ENCODE measurements at places on chromosomes 1 and 21.

- no peak for DNase-seq
Observed at GRCh38 chr1:228226956-228227791, 19.3 kb downstream of the OBSCN start.

DNA sequence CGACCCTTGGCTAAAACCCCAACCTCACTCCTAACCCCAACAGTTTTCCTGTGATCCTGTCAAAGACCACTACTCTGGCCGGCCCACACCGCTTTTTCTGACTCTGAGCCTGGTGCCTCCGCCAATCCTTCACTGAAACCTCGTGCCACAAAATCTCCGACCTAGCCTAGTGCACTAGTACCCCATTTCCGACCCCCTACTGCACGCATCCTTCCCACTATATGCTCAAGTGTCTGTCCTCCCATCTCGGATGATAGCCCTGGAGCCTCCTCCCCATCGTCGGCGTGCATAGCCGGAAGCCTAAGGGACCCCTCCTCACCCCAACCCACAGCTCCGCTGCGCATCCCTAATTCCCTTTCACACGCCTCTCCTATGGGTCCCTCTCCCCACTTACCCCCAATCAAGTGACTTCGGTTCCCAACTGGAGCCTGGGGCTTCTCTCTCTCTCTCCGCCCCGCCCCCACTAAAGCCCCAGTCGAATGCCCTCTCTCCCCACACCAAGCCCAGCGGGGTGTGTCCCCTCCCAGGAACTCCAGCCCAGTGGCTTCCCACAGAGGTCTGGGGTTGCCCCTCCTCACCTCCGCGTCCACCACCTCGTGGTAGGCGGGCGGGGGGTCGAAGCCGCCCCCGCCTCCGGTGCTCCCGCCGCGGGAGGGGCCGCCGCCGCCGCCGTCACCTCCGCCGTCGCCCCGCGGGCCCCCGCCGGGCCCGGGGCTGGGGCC lies 791 bp downstream of the USP24 start:
- DNase-seq, result no peak

GRCh38 chr1:113905435-113905861 lies 322 bp downstream of the DCLRE1B start:
- DNase-seq, result no peak

GRCh38 chr21:42505090-42505726 lies 8.4 kb upstream of the SLC37A1 start:
- no peak for DNase-seq

GRCh38 chr1:229001467-229002011 lies 266.3 kb downstream of the RHOU start:
- no peak for DNase-seq

- no peak for DNase-seq
Observed at GRCh38 chr1:206661161-206661820, 23.4 kb upstream of the MAPKAPK2 start.

DNA sequence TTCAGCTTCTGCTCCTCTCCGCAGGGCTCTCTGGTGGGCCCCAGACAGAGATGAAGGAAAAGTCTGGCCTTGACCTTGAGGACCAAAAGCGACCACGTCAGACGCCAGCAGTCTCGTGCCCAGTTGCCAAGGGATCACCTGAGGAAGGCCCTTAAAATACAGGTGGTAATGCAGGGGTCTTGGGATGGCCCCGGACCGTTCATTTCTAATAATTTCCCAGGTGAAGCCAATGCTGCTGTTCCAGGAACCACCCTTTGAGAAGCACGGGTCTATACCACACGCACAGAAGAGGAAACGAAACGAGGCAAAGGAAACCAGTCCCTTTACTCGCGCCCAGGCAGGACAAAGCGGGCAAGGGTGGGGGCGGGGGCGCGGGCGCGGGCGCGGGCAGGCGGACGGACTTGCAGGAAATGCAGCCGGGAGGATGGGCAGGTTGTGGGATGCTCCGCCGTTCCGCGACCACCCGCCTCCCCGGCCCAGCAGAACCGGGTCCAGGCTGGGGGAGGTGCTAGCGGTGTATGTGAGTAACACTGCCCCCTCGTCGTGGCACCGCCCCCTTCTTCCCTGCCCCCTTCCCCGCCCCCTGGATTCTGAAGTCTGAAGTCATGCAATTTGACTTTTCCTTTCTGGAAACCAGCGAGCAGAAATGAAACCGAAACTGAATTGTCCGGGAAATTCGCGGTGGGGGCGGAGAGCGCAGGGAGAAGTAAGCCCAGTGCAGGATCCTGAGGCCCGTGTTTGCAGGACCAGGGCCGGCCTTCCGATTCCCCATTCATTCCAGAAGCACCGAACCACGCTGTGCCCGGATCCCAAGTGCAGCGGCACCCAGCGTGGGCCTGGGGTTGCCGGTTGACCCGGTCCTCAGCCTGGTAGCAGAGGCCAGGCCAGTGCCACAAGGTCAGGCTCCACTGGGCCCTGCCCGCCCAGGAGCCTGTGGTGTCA lies 5.8 kb upstream of the MX1 start:
- peak; percentile 45 for DNase-seq

- no peak for DNase-seq
Observed at GRCh38 chr1:236214761-236215160, 67.0 kb downstream of the ERO1B start.

DNA sequence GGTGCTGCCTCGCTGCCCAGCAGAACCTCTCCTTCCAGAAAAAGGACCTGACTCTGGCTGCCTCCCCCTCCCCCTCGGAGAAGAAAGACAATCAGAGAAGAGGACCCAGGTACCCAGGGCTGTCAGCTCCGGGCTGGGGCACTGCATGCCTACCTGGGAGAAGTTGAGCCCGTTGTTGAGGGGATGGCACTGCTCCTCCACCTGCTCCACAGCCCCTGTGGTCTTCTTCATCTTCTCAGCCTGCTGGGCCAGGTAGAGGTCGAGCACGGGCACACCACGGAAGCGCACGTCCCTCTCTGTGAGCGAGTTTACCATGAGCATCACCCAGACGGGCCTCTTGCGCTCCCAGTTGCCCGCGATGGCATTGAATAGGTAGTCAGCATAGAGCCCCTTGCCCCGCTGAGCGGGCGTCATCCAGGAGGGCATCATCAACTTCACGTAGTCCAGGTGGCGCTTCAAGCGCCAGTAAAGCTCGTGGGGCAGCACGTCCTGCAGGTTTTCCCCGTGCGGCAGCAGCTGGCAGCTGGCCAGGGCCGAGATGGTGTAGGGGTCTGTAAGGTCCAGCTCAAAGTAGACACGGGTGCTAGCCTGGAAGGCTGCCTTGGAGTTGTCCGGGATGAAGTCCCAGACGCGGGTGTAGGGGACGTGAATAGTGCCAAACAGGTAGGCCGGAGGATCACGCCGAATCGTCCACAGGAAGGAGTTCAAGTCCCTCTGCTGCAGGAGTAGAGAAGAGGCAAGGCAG lies 3.1 kb downstream of the TRABD2B start:
- DNase-seq, result no peak

DNA sequence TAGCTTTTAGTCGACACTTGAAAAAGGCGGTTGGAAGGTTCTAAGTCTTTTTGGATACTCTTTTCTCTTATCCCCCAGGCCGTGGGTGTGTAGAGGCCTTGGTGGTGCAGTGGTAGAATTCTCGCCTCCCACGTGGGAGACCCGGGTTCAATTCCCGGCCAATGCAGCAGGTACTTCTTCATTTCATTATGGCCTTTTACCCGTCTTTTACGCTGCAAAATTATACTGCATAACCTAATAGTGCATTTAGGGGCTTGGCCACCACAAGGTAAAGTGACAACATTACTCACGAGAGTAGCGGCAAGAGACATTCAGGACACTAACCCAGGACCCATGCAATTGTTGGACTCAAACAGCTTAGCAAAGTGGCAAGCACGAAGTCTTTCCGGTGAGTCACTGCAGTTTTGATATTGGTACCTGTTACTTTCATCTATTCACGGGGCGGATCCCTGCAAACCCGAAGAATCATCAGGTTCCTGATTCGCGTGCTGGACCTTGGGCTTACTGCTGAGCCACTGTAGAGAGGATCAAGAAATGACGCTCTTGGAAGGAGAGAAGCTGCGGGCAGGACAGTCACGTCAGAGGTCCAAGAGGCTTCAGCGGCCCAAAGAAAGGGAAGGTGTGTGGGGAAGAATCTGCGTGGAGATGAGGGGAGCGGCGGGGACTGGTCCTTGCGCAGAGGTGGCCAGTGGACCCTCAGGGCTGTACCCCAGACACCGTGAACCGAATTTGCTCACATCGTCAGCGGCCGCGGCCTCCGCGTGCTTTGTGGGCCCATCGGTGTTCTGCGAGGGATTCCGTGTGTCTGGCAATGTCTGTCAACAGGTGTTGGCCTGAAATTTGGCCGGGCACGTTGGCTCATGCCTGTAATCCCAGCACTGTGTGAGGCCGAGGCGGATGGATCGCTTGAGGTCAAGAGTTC lies 12.9 kb upstream of the RNU1-4 start:
- peak; percentile 86 for DNase-seq

DNA sequence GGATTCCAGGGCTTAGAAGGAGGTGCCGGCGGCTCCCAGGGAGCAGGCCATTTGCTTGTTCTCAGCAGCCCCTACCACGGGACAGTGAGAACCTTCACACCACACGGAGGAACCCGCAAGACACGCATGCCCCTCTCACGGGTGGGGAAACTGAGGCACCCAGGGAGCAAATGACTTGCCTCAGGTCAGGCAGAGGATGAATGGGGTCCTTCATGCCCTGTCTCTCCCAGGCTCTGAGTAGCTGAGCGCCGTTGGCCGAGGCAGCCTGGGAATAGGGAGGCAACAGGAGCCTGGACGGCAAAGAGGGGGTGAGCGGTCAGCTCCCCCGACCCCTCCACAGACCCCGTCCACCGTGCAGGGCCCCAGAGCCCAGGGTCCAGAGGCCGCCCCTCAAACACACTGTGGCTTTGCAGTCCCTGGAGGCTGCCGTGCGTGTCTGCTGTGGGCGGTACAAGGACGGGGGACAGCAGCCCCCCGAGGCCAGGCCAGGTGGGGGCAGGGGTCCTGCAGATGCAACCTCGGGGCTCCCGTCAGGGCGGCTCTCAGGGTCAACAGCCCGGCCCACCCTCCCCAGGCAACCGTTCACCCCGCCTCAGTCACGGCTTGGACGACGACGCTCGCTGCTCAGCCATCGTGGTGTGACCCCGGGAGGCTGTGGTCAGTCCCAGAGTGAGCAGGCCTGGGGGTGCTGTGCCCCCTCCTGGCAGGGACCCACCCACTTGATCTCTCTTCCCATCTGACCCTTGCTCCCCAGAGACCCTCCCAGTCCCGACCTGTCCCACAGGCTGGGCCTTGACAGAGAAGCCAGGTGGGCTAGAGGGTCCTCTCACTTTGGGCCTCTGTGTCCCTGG lies 15.8 kb upstream of the COL6A2 start:
- no peak for DNase-seq

DNA sequence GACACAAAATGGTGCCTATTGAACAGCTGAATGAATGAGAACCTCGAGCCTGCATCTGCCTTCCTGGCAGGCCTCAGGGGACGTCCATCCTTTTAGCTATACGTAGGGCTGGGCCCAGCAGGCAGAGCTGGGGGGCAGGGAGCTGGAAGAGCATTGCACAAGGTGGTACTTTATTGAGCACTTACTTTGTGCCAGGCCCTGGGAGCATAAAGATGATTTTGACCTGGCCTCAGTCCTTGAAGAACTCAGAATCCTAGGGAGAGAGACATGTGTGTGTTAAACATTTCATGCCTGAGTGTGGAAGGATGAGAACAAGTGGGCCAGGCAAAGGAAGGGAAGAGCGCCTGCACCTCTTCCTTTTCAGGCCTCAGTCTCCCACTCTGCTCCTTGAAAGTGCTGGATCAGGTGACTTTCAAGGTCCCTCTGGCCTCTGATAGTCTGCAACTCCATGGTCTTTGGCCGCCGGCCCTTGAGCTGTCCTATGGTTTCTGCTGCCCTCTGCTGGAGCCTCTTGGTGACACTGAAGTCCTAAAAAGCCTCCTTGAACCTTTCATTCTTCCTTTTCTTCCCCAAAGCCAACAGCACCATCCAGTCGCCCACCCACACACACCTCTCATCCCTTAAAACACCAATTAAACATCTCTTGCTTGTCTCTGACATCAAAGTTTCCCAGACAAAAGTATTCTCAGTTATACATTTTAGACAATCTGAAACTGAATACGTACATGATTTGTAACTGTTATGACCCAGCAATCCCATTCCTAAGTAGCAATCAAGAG lies 3.5 kb upstream of the PEAR1 start:
- peak; percentile 21 for DNase-seq

- DNase-seq, result no peak
Observed at GRCh38 chr1:192067360-192067759, 90.9 kb upstream of the RGS18 start.

- no peak for DNase-seq
Observed at GRCh38 chr1:223622132-223622842, 43.2 kb downstream of the CAPN8 start.

- DNase-seq, result no peak
Observed at GRCh38 chr1:67947114-67947513, 103.3 kb downstream of the DIRAS3 start.

DNA sequence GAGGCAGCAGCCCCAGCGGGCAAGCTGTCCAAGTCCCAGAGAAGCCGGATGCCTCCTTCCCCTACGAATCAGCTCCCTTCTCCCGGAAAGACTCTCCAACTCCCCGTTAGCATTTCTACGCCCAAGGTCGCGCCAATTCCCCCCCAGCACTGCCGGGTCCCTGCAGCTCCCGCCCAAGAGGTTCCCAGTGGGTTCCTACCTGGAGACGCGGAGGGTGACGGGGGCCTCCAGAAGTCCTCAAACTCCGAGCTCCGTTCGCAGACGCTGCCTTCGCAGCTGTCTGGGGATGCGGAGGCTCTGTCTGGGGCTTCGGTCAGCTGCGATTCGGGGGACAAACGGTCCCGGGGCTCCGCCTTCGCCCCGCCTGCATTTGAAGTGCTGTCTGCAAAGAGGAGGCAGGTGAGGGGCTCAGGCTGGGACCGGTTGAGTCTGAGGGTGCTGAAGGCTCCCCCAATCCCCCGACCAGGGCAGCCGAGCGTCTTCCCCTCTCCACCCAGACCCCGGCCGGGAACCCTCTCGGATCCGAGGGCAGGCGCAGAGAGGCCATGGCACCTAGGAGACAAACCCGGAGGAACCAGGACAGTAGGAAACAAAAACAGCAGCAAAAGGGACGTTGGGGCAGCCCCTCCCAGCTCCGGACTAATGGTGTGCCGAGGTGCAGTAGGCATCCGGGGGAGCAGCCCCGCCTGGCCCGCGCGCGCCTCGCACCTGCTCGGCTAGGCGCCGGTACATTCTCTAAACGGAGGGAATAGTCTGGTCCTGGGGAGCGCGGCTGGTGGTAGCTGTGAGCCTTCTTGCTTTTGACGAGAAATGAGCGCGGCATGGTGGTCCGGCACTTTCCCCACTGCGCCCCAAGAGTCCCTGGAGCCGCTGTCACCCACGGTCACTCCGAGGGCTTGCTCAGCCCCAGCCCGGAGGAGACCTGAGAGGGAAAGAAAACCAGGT lies 3.8 kb downstream of the GFI1 start:
- no peak for DNase-seq

GRCh38 chr1:9809100-9809510 lies 14.7 kb downstream of the CLSTN1 start:
- no peak for DNase-seq

- no peak for DNase-seq
Observed at GRCh38 chr1:175548774-175549173, 194.6 kb downstream of the TNR start.

DNA sequence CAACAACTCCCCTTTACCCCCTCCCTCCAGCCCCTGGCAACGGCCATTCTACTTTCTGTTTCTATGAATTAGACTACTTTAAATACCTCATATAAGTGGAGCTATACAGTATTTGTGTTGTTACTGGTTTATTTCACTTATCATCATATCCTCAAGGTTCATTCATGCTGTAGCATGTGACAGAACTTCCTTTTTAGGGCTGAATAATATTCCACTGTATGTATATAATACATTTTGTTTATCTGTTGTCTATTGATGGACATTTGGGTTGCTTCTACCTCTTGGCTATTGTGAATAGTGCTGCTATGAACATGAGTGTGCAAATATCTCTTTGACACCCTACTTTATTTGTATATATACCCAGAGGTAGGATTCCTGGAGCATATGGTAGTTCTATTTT lies 2.2 kb downstream of the NHLH1 start:
- DNase-seq, result no peak

GRCh38 chr1:220409771-220410595 lies 118.0 kb upstream of the MARK1 start:
- no peak for DNase-seq

Data from DMS 273 treated with DMSO at 0.1 percent for 48 hours (cell line).